T-helper 2 cell treated with Interferon-gamma antibody and Interleukin-4, amounts not matched to agents 5 μg/mL and 100 μg/mL, for 36 hours (primary cell): ENCODE measurements at places on chromosomes 7 and 10.
A peak's percentile ranks its signal among the peaks of the same experiment; 100 is the strongest.

- DNase-seq, result no peak
Observed at GRCh38 chr10:126373972-126374371, 14.3 kb downstream of the ADAM12 start.

DNA sequence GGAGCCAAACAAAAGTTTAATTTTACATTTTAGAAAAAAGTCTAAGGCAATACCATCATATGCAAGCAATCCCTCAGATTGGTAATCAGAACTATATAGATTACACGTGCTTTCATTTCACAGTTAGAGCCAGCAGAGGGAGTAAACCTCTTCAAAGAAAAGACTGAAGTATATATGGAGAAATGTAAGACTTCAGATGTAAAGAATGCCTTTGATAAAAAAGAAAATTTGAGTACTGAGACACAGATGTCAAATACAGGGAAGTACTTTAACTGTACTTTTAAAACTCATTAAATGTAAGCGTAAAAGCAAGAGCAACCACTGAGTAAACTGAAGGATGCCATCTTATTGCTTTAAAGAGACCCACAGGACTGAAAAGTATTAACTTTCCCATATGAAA, 101.4 kb upstream of the FAM133B start:
- no peak for DNase-seq

DNA sequence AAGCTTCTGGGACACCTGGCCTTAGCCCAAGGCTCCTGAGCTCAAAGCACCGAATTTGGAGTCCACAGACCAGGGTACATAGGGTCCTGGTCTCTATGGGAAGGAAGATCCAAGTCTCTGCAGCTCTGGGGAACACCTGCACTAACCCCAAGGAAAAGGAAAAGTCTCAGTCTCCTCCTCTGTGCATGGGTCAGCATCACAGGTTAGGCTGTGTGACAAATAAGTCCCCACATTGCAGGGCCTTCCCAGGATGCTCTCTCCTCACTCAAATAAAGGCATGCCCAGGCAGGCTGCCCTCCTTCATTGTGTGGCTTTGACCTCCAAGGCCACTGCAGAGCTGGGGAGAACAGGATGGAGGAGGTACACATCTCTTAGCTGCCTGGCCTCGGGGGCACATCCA, 121.0 kb upstream of the ZMIZ1 start:
- no peak for DNase-seq

GRCh38 chr7:98998821-98999725, 120.7 kb downstream of the TRRAP start:
- no peak for DNase-seq

DNA sequence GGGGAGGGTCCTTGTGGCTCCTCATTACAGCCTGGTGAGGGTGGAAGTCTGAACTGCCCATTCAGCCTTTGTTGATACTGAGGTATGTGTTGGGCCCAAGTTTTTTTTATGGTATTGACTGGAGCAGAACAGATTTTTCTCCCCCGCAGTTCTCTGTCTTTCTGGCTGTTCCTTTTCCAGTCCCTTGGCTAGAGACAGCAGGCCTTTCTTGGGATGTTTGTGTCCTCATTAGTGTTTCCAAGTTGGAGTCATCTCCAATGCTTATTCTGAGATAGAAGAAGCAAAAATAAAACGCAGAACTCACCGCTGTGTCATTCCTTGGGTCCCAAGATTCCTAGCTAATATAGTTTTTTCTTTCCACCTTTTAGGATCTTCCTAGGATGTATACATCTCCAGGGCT, 193.3 kb downstream of the RAMP3 start:
- no peak for DNase-seq

GRCh38 chr10:22821501-22821900, 106.4 kb upstream of the ARMC3 start:
- DNase-seq, result no peak

DNA sequence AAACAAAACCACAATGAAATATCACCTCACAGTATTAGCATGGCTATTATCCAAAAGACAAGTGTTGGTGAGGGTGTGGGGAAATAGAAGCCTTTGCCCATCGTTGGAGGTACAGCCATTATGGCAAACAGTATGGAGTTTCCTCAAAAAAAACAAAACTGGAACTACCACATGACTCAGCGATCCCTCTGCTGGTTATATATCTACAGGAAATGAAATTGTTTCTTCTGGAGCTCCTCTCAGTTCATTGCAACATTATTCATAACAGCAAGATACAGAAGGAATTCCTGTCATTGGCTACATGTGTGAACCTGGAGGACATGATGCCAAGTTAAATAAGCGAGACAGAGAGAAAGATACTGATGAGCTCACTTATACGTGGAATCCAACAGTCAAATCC, 2.4 kb upstream of the UBE3C start:
- DNase-seq, result no peak

DNA sequence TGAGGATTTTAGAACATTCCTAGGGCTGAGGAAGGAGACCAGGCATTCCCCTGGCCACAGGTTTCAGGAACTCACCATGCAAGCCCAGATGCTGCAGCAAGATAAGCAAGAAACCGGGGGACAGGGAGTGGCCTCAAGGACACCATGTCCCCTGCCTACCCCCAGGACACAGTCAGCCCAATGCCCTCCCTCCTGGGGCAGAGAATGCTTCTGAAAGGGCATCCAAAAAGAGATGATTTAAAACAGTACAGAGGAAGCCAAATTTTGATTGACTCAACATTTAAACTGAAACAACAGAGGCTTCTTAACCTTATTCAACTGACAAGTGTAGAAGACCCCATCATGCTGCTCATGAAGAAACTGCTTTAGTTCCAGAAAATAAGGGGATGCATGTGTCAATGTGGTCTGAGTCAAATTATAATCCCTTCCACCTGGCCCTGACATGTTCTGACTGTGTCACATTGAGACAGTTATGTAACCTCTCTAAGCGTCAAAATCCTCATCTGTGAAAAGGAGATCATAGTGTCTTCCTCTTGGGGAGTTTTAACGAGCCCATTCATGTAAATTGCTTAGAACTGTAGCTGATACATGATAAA, 60.0 kb downstream of the ICA1 start:
- DNase-seq, result no peak

GRCh38 chr10:126504063-126504760, 115.9 kb upstream of the ADAM12 start:
- DNase-seq, result no peak

DNA sequence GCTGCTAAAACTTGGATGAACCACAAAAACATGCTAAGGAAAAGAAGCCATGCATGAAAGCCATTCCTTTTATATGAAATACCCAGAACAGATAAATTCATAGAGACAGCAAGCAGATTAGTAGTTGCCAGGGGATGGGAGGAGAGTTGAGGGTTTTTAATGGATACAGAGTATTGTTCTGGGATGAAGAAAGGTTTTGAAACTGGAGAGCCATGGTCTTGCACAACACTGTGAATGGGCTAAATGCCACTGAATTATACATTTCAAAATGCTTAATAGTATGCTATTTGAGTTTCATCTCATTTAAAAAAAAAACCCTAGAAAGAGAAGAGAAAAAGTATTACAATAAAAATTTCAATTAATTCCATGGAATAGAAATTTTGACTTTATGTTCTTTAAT, 154.3 kb downstream of the GNAT3 start:
- no peak for DNase-seq

DNA sequence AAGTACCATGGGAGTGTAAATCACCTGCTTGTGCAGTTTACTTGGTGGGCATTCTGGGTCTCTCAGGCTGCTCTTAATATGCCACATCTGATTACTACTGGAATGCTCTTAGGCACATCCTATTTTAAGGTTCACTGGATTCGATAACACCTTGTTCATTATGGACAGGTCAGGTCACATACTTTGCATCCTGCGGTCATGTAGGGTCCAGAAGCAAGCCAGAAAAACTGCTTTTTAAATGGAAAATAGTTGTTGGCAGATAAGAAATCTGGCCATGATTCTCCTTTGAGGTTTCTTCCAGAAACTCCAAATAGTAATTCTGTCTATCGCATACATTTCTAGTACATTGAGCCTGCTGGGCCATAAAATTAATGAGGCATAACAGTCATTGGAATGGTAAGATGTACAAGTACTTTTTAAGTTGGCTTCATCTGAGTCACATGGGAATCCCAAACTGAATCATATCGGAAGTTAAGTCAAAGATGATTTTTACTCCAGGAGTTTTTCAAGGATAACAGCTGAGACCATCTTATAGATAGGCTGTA, 371.9 kb downstream of the LRRTM3 start:
- DNase-seq, result no peak

- DNase-seq, result no peak
Observed at GRCh38 chr7:19239951-19240350, 94.7 kb upstream of the FERD3L start.

DNA sequence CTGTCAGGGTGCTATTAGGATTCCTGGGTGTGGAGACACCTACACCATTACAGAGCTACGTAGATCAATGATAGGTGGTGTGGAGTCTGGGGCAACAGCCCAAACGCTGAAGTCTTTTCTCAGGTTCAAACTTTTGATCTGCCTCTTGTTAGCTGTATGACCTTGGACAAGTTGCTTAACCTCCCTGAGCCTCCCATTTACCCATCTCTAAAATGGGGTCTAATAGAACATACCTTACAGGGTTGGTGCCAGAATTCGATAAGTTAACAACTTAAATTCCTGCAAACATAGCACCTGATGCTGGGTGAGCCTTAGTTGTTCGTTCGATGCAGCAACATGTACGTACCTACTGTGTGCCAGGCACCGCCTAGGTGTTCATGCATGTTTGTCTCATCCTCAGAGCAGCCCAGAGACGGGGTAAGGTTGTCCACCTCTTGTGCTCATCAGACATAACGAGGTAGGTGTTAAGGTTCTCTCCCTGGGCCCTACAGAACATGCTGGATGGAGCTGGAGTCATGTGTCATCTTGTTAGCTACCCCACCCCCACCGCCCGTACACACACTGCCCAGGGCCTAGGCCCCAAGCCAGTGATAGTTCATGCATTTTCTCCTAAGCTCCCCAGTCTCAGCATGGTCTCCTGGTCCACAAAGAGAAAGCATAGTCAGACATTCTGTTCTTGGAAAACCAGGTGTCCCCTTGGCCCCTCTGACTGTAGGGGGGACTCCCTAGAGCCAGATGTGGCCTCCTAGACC, 41.0 kb upstream of the SLC29A3 start:
- DNase-seq, result no peak

DNA sequence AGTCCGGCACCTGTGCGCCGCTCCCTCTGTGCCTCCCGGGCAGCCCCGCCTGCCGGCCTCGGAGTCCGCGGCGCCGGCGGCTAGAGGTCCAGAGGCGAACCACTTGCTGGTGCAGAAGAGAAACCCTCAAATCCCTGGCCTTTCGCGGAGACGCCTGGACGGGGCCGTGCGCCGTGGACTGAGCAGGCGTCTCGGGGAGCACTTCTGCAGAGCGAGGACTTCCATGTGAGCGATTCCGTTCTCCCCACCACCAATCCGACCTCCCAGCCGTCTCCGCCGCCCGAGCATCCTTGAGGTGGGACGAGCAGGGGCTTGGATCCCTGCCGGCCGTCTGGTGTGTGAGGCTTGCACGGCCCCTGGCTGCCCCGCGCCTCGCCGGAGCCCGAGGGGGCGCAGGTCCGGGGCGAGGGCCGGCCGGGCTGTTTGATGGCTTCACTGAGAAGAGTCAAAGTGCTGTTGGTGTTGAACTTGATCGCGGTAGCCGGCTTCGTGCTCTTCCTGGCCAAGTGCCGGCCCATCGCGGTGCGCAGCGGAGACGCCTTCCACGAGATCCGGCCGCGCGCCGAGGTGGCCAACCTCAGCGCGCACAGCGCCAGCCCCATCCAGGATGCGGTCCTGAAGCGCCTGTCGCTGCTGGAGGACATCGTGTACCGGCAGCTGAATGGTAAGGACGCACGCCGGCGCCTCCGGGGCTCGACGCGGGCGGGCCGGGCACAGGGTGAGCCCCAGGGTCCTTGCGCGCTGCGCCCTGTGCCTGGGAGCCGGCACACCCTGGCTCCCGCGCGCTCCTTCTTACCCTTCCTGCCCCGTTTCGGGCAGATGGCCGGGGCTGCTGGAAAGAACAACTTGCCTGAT, 660 bp downstream of the GALNT17 start:
- no peak for DNase-seq

GRCh38 chr10:27503498-27504006, 552 bp upstream of the RAB18 start:
- no peak for DNase-seq

- DNase-seq, result peak; percentile 34
Observed at GRCh38 chr10:118754229-118754555, 578 bp downstream of the CACUL1 start.

GRCh38 chr10:88893611-88894010, 13.6 kb downstream of the STAMBPL1 start:
- no peak for DNase-seq

GRCh38 chr10:59895629-59896116, 10.7 kb downstream of the CCDC6 start:
- DNase-seq, result no peak

GRCh38 chr10:47057471-47057870, 146.2 kb downstream of the PTPN20 start:
- DNase-seq, result no peak
